ENCODE measurements at places on chromosomes 7 and 10. TPM values are rescaled to one million over a fixed set of nuclear protein-coding genes. Genes with fewer than 3 reads are reported as not detected.
A peak's percentile ranks its signal among the peaks of the same experiment; 100 is the strongest.

DNA sequence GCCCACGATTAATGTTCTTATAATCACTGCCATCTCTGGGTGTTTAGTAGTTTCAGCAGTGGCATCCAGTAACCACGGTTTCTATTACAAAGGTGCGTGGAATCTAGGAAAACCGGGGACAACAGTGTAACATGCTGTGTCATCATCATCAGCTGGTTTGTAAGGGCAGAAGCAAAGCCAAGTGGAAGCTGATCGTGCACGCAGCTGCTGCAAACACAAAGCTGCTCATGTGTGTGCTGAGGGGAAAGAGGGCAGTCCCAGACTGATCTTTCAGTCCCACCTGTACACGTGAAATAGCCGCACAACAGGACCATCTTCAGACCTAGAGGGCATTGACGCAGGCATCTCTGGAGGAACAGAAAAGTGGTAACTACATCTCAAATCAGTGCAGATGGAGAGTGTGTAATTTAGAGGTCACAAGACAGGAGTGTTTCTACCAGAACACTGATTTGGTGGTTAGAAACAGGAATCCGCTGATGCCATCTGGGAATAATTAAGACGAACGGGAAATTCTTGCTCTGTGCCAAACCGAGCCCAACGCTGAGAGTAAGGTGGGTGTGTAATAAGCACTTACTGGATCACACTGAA is 13.4 kb downstream of the ANKRD16 start:
- DNase-seq, result peak; percentile 79

DNA sequence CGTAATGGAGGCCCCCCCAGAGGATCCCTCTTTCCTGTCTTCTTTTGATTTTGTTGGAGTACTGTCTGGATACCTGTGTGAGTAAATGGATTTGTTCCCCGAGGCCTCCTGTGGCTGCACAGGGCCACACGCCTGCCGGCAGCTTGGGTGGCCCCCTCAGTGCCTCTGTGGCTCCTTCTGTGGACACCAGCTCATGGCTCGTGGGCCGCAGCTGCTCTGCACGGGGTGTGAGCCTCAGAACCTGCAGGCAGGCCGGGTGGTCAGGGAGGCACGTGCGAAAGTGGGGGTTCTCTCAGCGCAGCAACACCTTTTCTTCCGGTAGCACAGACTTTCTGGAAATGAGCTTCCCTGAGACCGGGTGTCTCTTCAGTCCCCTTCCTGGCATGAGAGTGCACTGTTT is 70.3 kb downstream of the WDR37 start:
- no peak for DNase-seq

DNA sequence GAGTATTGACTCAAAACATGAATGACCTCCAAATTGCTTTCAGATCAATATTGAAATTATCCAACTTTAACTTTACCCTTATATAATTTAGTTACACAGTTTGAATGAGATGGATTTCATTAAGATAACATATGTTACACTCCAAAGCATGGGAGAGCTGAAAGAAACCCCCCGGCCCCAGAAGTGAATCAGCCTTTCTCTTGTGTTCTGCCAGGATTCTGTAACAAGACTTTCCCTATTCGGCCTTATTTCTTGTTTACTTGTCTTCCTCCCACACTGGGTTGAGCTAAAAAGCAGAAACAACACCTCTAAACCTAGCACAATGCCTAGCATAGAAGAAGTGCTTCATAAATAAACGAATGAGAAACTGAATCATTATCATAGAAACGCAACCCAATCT is 224.8 kb downstream of the ADAM12 start:
- no peak for DNase-seq

DNA sequence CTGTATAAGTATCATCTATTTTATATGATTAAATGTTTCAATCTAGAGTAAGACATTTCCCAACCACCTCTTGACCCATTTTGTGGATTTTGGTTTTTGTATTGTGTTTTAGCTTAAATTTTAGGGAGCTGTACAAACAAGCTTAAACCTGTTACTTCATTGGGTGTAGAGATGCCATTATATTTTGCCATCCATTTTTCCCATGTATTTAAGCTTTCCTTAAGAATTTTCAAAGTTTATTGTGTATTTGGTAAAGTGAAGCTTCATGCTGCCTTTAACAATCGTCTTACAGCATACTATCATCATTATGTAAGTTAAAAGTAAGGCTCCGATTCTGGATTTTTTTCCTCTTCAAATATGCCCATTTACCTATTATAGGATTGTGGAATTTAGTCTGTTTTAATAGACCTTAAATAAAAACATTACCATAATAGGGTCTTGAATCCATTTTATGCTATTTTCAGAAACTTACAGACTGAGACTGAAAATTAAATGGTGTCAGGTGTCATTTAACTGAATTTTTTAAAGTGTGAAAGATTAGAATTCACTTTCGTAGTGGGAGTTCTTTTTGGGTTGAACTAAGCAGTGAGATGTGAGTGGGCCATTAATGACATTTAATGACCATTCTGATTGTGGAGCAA is 2.2 kb downstream of the KMT2E start:
- DNase-seq, result no peak

- no peak for DNase-seq
Measured at GRCh38 chr7:130329681-130330080, 14.9 kb upstream of the CPA5 start.

DNA sequence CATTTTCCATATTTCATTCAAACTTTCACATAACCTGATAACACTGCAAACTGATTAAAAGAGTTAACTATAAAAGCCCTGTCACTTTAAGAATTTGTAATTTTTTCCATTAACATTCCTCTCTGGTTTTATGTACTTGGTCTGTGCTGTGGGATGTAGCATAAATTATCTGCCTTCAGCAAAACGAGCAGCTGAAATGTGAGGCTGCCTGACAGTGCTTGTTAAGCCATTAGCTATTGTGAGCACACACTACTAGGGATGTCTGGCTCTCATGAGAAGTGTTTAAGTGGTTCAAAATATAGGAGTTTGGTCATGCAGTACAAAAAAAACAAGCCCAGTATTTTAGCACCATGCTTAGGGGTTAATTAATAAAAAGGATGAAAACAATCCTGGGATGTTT is 63.0 kb downstream of the HOXA1 start:
- DNase-seq, result peak; percentile 36

DNA sequence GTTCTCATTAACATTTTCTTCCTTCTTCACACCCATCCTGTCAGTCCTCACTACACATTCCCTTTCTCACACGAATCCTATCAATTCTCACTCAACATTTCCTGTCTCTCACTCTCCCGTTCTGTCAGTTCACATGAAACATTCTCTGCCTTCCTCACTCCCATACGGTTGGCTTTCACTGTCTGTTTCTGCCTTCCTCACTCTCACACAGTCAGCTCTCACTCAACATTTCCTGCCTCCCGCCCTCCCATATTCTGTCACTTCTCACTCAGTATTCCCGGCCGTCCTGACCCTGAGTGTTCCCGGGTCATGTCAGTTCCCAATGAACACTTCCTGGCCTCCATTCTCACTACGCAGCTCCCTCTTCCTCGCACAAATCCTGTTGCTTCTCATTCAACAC is 61.5 kb downstream of the DYNC2I1 start:
- DNase-seq, result no peak

GRCh38 chr7:47408675-47409074 is 173.2 kb downstream of the TNS3 start:
- no peak for DNase-seq

- no peak for DNase-seq
Measured at GRCh38 chr7:44618753-44619152, 12.3 kb downstream of the OGDH start.

DNA sequence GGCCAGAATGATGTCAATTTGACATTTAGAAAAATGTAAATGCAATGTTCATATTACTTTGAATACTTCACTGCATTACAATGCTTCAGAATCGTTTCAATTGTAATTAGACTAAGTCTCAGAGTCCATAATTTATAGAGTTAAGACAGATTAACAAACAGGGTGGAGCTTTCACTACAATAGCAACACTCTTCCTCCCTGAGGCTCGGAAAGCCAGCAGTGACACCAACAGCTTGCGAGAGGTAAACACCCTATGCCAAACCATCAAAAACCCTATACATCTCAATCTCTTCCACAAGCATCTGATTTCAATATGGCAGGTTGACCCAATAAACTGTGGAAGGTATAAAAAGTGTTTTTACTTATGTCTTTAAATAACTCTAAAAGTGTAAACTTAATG is 72.2 kb downstream of the DOCK4 start:
- no peak for DNase-seq

GRCh38 chr10:113711142-113711541 is 31.4 kb downstream of the CASP7 start:
- DNase-seq, result no peak

Gene RGR
- total RNA-seq, result not detected
